ENCODE measurements at places on chromosomes 16 and 17.

DNA sequence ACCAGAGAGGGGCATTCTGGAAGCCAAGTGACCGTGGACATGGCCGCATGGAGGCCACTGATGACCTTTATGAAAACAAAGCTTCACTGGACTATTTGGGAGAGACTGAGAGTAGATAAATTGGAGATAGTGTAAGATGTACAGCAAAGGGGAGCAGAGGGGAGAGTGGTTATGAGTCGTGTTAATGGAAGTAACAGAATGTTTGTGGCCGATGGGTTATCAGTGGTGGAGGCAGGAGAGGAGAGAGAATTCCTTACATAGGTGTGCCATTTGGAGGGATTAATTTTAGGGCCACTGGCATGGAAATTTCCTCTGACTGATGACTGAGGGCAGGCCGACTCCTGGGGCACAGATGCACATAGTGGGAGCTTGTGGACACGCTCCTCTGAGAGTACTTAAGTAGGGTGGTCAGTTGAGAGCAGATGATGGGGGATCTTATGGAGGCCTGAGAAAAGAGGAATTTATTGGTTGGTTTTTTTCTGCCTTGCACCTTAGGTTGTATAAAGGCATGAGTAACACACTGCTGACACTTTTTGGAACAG lies 19.2 kb downstream of the PRPSAP2 start:
- no peak for DNase-seq

- DNase-seq: no peak
Observed at GRCh38 chr16:21101631-21102420, 48.8 kb downstream of the DNAH3 start.

DNA sequence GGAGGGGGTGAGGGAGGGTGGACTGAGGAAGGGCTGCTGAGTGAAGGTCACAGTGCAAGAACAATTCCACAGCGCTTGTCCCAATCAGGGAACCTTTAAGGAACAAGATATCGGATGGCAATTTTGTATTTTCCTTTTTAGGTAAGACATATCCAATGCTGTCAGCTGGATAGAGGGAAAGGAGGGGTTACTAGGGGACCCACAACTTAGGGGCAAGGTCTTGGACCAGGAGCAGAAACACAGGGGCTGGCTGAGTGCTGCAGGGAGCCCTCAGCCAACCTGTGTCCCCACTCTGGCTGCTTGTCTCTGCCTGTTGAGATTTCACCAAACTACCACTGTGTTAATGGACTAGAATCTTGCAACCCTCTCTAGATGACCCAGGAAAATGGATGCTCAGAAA lies 47.6 kb downstream of the AKAP1 start:
- DNase-seq: no peak

DNA sequence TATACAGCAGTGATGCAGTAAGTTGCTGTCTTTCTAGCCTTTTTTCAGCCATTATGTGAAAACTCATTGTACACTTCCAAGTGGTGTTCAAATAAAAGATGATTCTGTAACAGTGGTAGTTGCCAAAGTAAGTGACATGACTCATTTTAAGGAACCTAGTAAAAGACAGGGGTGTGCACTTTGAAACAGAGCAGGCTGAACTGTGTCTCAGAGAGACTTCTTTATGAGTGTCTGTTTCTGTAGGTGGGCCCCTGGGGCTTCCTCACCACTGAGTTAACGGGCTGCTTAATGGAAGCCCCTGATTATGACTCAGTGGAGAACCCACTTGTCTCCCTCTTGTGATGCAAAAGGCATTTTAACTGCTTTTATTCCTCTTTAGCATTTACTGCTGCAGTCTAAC lies 147.3 kb downstream of the PCTP start:
- DNase-seq: no peak

GRCh38 chr16:86566966-86567700 lies 504 bp downstream of the FOXC2 start:
- DNase-seq: no peak

GRCh38 chr16:50257876-50258275 lies 8.5 kb upstream of the ADCY7 start:
- no peak for DNase-seq

- DNase-seq: no peak
Observed at GRCh38 chr16:2609827-2610470, 72.1 kb downstream of the PDPK1 start.

DNA sequence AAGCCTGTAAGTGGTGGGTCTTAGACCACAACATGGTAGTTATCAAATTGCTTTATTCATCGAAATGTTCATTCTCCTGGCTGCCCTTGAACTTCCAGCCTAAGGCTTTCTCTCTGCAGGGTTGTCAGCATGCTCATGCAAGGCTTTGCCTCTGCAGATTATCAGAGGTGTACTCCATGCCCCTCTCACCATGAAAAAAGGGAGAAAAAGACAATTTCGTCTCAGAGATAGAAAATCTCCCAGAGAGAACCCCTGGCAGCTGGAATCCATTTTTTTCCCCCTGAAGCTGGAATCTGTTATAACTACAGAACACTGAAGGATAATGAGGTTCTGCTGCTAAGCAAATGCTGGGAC lies 33.9 kb upstream of the METTL9 start:
- DNase-seq: no peak

- no peak for DNase-seq
Observed at GRCh38 chr16:25877103-25877502, 185.3 kb downstream of the HS3ST4 start.

GRCh38 chr16:86966777-86967176 lies 350.4 kb downstream of the C16orf95 start:
- no peak for DNase-seq

DNA sequence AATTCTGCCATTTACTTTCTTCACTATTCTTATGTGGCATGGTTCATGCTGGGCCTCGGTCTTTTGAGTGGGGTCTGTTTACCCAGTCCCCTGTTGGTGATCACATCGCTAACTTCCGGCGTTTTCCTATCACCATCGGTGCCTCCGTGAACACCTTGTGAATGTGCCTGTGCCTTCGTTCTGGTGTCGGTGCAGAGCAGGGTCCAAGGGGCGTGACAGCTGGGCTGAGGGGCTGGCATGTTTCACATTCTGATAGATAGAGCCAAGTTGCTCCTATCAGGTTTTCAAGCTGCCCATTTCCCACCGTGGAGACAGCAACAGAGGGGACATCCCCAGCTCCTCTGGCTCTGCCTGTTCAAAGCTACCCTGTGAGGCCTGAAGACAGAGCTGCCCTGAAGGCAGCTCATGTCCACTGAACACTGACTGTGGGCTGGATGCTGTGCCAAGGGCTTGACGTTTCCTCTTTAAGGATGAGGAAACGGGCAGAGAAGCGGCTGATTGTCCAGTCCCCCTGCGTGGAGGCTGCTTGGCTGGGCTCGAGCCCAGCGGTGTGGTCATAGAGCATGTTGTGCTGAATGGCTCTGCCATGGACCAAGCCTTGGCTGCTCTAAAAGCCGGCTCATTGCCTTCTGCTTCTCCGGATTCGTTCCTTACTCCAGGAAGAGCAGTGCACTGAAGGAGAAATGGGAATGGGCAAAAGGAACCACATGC lies 17.0 kb downstream of the DHODH start:
- DNase-seq: no peak

- DNase-seq: no peak
Observed at GRCh38 chr16:57476546-57477410, 9.5 kb downstream of the DOK4 start.

Measured in stimulated activated CD4-positive, alpha-beta T cell treated with anti-CD3 and anti-CD28 coated beads, Interleukin-1b, Interleukin-23, amount 100 ng/mL, for 1 hour (primary cell).